ENCODE measurements at places on chromosomes 12 and 14.
A peak's percentile ranks its signal among the peaks of the same experiment; 100 is the strongest.

GRCh38 chr12:93200291-93200917, 177.3 kb upstream of the NUDT4 start:
- DNase-seq: no peak

GRCh38 chr14:96112032-96112431, 72.9 kb downstream of the C14orf132 start:
- no peak for DNase-seq

DNA sequence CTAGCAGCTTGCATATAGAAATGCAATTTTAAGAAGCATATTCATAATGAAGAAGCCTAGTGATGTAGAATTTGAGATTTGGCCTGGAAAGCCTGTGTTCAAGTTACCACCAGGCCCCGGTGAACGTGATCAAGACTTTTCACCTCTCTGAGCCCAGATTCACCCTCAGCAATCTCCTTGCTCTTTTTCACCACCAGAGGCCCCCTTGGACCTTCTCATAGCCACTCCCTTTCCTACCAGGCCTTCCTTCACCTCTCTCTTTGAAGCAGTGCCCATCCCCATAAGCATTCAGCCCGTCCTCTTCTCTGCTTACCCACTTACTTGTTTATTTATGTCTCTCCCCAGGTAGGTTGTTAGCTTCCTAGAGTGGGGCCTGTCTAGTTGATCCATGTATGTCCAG, 1280.9 kb downstream of the AACS start:
- DNase-seq: no peak

DNA sequence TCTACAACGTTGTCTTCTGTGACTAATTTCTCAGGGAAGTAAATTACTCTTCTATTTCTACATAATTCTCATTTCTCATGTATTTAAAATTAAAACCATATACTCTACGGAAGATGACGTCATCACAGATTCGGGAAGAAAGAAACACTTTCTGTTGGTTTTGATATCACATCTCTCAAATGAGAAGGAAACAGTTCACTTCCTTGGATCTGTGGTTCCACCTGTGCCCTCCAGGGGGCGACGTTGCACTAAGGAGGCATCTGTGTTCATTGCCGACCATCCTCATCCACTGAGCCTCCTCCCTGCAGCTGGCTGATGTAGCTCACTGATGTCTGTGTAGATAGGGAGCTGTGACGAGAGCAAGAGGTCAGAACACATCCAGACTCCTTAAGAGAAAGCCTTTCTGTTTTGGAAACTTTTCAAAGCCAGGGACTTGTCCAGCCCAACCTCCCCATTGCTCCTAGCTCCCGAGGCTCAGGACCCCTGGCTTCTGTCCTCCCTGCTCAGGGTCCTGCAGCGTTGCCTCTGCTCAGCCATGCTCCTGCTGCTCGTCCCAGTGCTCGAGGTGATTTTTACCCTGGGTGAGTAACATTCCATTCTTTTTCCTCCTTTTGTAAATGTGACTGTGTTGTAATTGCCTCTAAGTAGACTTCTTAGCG, 172.7 kb upstream of the OR4E1 start:
- DNase-seq: peak; percentile 73

DNA sequence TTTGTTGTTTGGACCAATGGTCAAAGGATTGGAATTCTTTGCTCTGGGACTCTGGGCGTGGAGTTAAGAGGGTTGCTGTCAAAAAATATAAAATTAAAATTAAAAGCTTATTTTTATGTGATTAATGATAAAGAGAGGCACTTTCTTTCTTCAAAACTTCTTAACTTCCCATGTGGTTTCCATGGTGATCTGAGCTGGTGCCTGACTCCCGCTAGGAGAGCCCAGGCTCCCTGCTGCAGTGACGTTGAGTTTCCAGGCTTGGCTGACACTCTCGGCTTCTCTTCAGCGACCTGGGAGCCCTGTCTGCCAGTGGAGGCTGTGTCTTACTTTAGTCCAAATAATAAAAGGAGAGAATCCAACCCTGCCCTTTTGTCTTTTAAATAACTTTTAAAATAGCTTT, 84.4 kb downstream of the GALC start:
- DNase-seq: no peak

GRCh38 chr12:4539167-4539870, 629 bp downstream of the RAD51AP1 start:
- DNase-seq: no peak

- DNase-seq: no peak
Measured at GRCh38 chr12:5873281-5873919, 71.7 kb downstream of the ANO2 start.

GRCh38 chr12:53195516-53196420, 11.3 kb downstream of the ITGB7 start:
- no peak for DNase-seq

GRCh38 chr14:31228533-31228932, 20.9 kb upstream of the HECTD1 start:
- DNase-seq: no peak

DNA sequence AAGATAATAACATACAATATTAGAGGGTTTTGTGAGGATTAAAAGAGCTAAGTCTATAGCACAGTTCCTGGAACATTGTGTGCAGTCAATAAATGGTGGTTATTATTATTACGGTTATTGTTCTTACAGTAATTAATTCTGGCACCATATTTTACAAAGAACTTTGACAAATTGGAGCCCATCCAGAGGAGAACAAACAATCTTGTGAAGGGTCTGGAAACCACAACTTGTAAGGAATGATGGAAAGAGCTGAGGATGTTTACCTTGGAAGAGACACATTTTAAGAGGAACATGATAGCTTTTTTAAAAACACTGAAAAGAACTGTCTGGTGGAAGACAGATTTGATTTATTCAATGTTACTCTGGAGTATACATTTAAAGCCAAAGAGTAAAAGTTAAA, 150.5 kb upstream of the KRR1 start:
- DNase-seq: no peak

GRCh38 chr12:89179983-89180382, 172.3 kb downstream of the DUSP6 start:
- DNase-seq: no peak

- DNase-seq: peak; percentile 55
Measured at GRCh38 chr14:69260861-69261564, 1.1 kb downstream of the GALNT16 start.

GRCh38 chr14:71142375-71143038, 235.2 kb downstream of the PCNX1 start:
- peak; percentile 36 for DNase-seq

DNA sequence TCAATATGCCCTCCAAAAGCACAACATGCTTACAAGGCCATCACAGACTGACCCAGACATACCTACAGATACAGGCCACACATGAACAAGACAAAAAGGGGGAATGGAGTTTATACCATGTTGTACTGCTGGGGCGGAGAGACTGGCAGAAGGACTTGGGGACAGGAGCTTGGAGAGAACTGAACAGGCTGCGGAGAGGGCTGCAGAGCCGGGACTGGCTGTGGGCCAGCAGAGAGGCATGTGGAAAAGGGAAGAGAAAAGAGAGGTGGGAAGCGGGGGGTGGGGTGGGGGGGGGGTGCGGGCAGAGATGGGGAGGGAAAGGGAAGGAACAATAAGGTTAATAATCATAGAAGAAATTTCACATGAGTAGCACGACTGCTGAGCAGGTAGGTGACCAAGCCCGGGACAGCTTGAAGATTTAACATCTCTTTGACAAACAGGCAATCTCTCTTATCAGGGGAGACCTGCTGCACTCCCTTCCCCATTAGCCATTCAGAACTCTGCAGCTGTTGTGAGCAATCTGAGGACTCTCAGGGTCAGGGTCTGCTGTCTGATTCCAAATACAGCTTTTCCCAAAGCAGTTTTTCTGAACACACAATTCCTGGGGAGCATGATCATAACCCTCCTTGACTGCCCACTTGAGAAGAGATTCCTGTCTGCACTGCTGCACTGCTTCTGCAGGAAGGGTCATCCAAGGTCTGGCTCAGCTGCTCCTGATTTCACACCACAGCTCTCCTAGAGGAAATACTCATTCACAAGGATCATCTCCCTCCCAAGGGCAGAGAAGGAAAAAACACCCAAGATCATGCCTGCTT, 21.6 kb upstream of the STAC3 start:
- no peak for DNase-seq

DNA sequence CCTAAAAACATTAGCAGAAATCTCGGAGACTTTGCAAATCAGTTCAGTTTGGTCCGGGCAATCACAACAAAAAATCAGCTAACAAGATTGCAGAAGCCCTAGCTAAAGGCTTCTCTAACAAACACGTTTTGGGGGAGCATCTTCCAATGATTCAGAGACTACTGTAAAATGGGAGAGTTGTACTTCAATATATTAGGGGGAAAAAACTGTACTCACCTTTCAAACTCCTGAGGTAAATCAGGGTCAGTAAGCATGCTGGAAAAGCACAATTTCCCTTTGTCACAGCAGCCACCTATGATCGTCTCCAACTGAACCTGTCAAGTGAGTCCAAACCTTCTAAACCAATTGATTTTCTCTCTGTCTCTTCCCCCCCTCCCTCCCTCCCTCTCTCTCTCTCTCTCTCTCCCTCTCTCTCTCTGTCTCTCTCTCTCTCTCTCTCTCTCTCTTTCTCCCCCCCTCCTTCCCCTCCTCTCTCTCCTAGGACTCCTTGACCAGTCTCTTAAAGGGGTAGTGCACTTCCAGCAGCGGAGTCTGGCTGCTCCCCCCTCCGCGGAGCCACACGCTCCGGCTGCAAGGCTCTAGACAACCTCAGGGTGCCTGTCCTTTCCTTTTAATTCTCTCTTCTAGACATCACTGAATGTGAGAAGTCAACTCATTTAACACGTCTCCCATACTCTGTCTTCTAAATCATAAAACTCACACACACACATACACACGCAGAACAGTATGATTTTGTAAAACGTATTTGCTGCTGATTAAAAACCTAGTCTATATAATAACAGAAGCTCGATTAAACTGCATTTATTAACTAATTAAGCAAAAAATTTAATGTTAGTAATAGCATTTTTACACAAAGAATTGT, at the start of gene SOX5:
Gene SOX5, minus strand, starts transcription at position 323 of the 862 bp plus-strand sequence. Its CDS starts 69 bp downstream, at position 254.
- no peak for DNase-seq

DNA sequence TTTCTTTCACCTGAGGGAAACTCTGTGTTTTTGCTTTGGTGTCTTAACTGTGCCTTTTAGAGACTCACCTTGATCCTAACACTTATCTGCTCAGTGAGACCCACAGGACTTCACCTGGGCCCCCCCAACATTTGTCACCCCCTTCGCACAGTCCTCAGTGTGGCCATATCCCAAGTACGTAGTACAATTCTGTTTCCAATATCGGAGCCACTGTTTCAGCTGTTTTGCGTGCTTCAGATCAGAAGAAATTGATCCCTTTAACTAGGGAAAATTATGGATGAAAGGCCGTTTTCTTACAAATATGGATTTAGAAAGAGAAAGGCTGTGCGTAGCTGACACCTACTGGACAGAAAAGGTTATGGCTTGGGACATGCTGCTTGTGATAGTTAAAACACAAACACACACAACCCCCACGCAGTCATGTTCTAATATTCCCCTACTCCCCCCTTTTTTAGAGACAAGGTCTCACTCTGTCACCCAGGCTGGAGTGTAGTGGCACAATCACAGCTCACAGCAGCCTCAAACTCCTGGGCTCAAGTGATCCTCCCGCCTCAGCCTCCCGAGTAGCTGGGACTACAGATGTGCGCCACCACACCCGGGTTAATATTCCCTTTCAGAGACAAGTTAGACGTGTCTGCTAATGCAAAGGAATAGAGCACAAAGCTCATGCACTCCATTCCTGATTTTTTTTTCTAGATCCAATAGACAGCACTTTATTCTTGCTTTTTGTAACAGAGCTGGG, 3.6 kb upstream of the SLC7A8 start:
- DNase-seq: no peak

- no peak for DNase-seq
Measured at GRCh38 chr12:11877869-11878780, 192.6 kb upstream of the BCL2L14 start.

- no peak for DNase-seq
Measured at GRCh38 chr12:69099201-69099837, 140.1 kb upstream of the CPSF6 start.

DNA sequence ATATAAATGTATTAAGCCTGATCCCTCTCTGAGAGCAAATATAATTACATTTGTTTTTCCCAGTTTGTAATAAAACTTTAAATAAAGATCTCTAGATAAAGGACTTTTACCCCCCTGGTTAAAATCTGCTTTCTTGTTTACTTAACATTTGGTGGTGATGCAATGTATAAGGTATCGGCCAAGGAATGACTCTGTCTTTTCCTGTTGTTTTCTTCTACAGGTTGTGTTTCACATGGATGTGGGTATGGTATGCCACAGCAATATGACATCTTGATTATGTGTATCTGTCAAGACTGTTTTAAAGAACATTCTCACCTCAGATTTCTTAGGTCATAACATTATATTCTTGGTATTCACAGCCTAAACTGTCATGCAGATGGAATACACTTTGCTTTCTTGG, 210.6 kb upstream of the NOVA1 start:
- DNase-seq: no peak

GRCh38 chr14:102984336-102985102, 62.1 kb downstream of the AMN start:
- no peak for DNase-seq

- no peak for DNase-seq
Measured at GRCh38 chr14:104290756-104291122, 152.4 kb downstream of the KIF26A start.

DNA sequence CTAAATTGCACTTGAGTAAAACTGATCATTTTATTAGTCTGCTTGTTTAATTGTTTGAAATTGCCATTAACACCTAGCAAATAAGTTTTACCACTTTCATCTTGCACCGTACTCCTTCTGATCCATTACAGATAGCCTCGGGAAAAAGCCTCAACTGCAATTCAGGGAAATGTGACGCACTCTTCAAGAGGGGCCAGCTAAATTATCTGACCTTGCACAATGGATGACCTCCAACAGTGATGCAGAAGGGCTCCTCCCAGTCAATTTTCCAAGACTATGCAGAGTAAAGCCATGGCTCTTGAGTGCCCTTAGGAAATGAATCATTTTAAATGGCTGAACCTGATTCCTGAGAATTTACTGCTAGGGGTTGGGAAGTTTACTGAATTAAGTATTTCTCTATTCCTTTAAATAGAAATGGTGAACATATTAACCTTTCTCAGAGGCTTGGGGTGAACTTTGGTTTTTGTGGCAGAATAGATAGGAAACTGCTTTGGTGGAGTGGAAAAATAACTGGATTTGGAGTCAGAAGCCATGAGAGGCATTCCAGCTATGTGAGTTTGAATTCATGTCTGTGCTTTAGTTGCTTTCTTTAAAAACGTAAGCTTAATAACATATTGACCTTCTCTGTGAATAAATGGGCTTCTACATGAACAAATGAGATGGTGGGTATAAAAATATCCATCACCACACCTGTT, 64.8 kb upstream of the OVCH1 start:
- no peak for DNase-seq

Measured in activated naive CD8-positive, alpha-beta T cell treated with anti-CD3 and anti-CD28 coated beads, Interleukin-2, amount 50 U/mL, for 24 hours (primary cell).